ENCODE measurements at places on chromosomes 2 and 18.

- no peak for DNase-seq
Measured at GRCh38 chr2:24875272-24875671, 44.8 kb downstream of the ADCY3 start.

GRCh38 chr2:46656640-46657039, 177.3 kb downstream of the TMEM247 start:
- DNase-seq: no peak

- DNase-seq: no peak
Measured at GRCh38 chr2:224126440-224126839, 87.4 kb upstream of the SERPINE2 start.

GRCh38 chr2:43038034-43038695, 188.2 kb downstream of the ZFP36L2 start:
- DNase-seq: no peak

- DNase-seq: no peak
Measured at GRCh38 chr2:189363559-189363958, 77.7 kb upstream of the WDR75 start.

DNA sequence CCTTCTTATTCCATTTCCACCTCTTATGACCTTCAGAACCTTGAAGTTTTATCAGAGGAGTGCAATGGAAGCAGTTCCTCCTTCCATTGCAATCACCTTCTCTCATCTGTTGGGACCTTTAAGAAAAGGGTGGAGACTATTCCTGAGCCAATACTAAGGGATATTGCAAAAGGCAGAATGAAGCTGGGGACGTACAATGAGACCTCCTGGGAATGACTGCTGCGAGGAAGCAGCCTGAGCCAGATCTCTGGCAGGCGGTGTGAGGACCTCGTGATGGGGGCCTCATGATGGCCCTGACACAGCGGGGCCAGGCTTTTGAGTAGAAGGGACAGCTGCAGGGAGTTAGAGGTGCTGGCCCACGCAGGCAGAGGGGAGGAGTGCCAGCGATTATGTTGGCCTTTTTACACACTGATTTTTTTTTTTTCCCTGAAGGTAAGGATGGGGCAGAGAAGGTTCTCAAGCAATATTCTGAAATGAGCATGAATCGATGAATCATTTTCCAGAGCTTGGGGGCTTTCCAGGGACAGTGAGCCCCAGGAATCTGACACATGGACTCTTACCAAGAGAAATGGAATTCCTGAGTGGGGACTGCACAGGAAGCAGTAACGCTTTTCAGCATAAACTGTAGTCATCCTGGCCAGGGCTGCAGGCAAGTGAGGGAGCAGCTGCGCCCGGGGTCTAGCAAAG, 40.0 kb upstream of the LAPTM4A start:
- no peak for DNase-seq

- DNase-seq: no peak
Measured at GRCh38 chr2:446303-446874, 158.5 kb upstream of the ALKAL2 start.

GRCh38 chr18:45291621-45292615, 323.4 kb upstream of the SLC14A2 start:
- DNase-seq: no peak

DNA sequence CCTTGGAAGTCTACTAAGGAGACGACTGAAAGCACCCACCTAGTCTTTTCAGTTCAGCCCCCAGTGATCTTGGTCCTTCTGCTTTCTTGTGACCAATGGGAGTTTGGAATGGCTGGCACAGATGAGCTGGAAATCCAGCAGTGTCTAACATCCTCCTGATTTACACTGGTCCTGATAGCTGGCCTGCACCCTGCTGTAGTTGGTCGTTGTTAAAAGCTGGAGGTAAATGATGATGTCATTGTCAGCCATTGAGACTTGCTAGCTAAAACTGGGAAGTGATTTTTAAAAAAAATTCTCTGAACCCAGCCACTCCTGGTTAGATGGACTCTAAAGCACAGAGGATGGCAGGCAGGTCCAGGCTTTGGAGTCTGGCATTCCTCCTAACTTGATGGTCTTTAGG, 19.3 kb downstream of the CCT7 start:
- no peak for DNase-seq

- no peak for DNase-seq
Measured at GRCh38 chr2:9644603-9645002, 13.8 kb upstream of the YWHAQ start.

DNA sequence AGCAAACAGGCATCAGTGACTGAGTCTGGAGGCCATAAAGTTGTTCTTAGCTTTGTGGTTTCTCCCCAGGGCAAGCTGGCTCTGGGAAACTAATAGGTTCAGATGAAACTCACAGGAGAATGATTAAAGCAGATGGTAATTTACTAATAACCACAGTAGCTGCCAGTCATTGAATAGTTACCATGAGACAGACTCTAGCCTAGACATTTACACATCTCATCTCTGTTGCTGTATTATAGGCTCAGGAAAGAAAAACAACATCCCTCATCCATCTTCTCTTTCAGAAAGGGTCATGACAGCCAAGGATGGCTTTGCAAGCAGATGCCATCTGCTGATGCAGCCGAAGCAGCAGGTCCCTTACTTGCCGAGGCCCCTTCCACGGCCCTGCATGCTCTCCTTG, 314.0 kb upstream of the ID2 start:
- no peak for DNase-seq

DNA sequence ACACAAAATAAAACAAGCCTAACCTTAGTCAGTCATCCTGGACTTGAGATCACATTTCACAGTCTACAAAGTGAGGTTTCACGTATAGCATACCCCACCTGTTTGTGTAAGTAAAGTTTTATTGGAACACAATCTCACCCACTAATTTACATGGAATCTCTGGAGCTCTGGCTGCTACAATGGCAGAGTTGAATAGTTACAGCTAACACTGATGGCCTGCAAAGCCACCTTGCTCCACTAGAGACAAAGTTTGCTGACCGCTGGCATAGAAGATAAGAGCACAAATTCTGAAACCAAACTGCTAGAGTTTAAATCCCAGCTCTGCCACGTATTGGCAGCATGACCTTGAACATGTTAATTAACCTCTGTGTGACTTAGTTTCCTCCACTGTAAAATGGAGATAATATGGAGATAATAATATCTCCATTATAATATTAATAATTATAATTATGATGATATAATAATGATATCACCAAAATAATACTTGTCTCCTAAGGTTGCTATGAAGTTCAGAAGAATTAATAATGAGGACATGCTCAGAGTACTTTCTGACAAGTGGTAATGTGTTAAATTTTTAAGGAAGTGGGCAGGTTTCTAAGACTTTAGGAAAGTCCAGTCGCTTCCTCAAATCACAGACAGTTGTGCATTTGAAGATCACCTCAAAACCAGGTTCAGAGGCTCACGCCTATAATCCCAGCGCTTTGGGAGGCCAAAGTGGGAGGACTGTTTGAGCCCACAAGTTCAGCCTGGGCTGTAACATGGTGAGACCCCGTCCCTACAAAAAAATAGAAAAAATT, 204.6 kb downstream of the SH3RF3 start:
- no peak for DNase-seq

GRCh38 chr2:18871430-18871829, 282.1 kb upstream of the NT5C1B start:
- DNase-seq: no peak

GRCh38 chr2:164512871-164513270, 108.4 kb downstream of the GRB14 start:
- DNase-seq: no peak

DNA sequence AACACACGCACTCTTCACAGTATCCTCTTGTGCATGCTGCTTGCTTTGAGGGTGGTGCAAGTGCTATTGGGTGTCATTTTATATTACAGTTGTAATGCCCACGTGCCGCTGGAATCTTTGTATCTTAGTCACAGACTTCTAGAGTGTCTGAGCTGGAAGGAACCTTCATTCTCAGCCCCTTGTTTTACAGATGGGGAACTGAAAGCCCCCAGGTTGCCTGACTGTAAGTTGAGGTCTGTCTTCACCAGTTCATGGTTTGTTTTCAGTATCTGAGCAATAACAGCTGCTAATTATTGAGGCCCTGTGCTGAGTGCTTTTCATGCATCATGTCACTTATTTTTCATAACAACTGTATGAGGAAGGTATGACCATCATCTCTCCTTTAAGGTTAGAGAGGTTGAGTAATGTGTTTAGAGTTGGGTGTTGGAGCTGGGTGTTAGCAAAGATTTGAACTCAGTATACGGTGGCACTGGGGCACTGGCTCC, 77.0 kb downstream of the PRKCE start:
- no peak for DNase-seq

GRCh38 chr18:47881752-47882455, 48.6 kb downstream of the SMAD2 start:
- no peak for DNase-seq

DNA sequence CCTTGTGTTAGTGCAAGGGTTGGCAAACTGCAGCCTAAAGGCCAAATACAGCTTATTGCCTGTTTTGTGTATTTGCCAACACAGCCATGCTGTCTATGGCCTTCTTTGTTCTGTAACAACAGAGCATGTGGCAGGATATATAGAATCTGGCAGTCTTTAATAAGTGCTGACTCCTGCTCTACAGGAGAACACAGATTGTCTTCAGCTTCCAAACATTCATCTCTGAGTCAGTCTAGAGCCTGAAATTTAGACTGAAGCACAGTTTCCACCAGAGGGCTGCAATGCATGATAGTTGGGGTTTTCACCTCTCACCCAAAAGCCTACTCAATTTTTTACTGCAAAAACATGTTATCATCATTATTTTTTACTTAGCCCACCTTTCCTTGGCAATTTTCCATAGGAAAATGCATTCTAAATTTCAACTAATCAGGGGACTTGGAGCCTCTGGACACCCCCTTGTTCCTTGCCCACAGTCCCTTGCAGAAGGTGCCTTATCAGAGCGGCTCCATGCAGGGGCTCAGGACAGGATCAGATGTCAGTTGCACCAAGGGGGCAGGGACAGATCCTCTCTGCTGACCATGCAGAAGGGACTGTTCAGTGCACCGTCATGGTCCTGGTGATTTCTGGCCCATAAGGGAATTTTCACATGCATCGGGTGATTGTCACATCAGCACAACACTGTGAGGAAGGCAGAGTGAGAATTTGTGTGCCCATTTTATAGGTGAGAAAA, 12.4 kb downstream of the IL37 start:
- DNase-seq: no peak

- no peak for DNase-seq
Measured at GRCh38 chr2:171475979-171476378, 42.0 kb downstream of the DCAF17 start.

GRCh38 chr2:112597537-112598322, 13.3 kb downstream of the CHCHD5 start:
- DNase-seq: no peak

GRCh38 chr2:25062511-25062917, 20.6 kb downstream of the EFR3B start:
- DNase-seq: no peak

DNA sequence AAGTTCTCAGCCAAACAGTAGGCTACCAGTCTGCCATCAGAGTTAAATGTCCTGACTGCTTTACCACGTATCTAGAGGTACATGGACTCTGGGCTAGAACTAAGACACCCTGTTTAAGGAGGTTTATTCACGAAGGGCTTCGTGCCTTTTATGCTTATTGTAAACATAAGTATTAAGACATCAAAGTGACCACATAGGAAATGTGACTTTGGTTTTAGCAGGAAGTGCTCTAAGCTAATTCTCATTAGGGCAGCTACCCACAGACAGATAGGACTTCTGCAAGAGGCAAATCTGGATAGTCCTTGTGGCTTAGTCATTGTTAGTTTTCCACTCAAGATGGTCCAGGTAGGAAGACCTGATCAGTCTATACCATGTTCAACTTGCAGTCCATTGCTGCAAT, 233.3 kb upstream of the MGAT5 start:
- DNase-seq: no peak

- DNase-seq: no peak
Measured at GRCh38 chr2:86124683-86125082, 18.6 kb downstream of the PTCD3 start.

DNA sequence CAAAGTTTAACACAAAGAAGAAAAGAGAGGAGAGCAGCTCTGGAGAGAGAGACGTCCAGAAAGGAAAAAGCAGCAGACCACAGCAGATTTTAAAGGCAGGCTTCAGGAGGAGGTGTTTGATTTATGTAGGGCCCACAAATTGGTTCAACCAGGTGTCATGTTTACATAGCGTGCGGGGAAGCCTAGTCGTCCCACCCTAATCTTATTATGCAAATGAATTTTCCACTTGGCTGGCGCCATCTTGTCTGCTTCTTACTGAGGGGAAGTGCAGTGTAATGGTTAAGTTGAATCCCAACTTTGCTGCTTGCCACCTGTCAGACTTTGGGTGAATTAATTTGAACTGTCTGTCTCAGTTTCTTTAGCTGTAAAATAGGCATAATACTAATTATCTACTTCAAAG, 282.4 kb upstream of the CYRIA start:
- no peak for DNase-seq

DNA sequence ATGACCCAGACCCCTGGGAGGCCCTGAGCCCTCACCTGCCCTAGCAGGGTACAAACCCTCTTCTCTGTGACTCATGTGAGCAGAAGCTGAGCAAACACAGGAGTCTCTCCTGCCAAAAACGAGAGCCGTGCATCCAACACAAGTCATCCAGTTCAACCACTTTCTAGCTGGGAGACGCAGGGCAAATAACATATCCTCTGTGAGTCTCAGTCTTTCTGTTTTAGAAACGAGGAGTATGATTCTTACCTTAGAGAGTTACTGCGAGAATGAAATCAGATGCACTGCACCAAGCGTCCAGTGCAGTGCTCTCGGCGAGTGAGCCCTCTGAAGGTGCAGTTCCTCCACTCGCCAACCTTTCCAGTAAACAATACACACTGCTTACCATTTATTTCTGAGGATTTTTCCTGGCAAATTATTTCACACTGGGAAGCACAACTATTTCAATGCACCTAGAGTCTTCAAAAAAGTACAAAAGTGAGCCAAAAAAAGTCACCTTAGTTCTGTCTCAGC, 331.8 kb upstream of the MYT1L start:
- no peak for DNase-seq

DNA sequence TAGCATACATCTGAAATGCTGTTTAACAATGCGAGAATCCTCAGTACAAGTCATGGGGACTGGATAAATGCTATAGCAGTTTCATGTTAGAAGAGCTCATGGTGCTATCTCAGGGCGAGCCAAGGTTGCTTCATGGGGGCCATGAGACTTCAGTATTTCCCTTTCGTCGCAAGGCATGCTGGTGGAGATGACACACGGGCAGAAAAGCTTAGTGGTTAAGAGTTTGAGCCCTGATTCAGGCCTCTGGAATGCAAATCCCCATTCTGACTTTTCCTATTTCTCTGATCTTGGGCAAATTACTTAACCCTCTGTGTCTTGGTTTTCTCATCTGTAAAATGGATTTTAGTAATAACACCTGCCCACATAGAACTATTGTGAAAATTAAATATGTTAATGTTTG, 57.4 kb upstream of the EPHA4 start:
- no peak for DNase-seq

DNA sequence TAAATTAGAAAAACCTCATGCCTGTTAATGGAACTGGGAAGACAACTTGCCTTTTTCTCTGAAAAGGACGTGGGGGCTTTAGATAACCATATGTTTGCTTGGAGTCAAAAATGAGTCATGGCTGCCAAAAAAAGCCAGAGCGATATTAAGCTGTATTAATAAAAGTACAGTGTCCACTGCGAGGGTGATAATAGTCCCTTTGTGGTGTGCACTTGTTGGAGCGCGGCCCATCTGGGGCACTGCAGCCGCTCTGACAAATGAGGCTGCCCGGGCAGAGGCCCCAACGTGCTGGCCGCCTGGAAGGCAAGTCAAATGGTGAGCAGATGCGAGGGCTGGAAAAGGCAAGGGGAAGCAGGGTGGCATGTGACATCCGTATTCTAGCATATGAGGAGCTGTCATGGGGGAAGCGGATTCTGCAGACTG, 103.3 kb upstream of the NCK2 start:
- DNase-seq: no peak
